Activated CD8-positive, alpha-beta memory T cell treated with anti-CD3 and anti-CD28 coated beads for 4 hours (primary cell): ENCODE measurements at places on chromosomes 5 and 9.

- DNase-seq, result no peak
Observed at GRCh38 chr9:73234008-73234360, 82.3 kb downstream of the ANXA1 start.

- no peak for DNase-seq
Observed at GRCh38 chr5:166618526-166618925, 1672.9 kb upstream of the WWC1 start.

- DNase-seq, result no peak
Observed at GRCh38 chr5:177610131-177610769, 10.3 kb downstream of the B4GALT7 start.

DNA sequence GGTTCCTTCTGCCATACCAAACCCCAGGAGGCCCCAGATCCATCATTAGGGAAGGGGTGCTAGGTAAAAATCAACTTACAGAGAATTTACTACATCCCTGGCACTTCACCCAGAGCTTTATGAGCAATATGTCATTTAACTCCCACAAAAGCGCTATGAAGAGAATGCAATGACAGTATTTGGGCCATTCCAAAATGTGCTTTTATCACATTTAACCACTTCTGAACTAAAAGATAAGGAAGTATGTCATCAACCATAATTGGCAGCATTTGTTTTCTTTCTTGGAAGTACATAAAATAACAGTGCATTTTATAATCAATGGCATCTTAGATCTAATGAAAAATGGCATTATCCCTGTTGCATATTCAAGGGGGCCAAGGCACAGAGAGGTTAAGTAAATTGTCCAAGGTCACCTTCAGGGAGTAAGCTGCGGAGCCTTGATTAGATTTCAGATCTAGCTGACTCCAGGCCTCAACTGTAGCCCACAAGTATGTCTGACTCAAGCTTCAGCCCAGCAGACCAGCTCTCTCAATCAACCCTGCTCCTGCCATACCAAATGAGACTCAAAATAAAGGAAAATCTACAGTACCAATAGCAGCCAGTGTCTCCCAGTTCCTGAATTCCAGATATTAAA lies 16.5 kb downstream of the SH3TC2 start:
- DNase-seq, result no peak

GRCh38 chr5:3339092-3339797 lies 256.4 kb upstream of the IRX1 start:
- DNase-seq, result no peak

DNA sequence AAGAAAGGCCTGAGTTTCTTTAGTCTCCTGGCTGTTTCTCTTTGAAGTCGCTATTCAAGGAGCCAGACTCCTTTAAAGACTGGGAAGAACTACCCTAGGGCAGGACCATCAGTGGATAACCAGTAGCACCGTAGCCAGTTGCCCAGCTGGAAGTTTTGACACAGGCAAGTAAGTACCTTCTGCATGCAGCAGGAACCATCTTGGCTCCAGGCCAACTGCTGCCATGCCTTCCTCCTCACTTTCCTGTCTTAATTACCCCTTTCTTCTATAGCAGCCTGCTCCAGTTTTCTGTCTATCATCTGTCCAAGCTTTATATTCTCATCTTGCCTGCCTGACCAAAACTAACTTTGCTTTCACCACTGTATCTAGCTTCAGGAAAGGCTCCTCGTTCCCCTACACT lies 149.7 kb upstream of the SV2C start:
- DNase-seq, result no peak

GRCh38 chr9:20650750-20651299 lies 28.5 kb upstream of the MLLT3 start:
- no peak for DNase-seq

GRCh38 chr9:98770717-98771116 lies 25.6 kb downstream of the ANKS6 start:
- DNase-seq, result no peak

DNA sequence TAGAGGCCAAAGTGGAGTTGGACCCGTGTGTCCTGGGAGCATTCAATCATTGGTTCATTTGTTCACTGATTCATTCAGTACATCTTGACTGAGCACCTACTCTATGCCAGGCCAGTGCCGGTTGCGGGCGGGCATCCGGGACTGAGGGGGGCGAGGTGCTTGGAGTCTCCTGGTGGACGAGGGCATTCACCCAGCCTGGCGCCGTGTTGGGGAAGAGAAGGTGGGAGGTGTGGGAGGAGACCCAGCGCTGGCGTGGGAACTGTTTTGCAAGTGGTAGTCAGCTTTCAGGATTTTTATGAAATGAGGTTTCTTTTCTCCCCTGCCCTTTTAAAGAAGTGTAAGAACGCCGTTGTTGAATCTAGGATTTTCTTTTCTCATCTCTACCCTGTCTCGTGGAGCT lies 37.2 kb downstream of the NCS1 start:
- no peak for DNase-seq

- DNase-seq, result no peak
Observed at GRCh38 chr5:145341842-145342241, 493.3 kb downstream of the PRELID2 start.

DNA sequence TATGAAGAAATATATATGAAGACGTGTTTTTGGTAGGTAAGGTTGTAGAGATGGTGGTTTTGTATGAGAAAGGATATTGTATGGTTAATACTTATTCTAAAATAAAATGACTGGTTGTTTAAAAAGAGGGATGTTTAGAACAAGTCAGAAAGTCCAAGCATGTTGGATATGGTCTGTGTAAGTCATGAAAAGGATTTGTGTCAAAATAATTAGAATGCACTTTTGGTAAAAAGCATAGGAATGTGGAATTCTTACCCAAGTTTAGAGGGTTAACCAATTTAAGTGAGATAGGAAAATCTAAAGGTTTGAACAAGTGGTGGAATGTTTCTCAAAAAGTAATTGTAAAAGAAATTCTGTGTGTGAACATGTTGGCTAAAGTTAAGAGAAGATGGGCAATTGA lies 1556.5 kb upstream of the C9orf72 start:
- DNase-seq, result no peak

DNA sequence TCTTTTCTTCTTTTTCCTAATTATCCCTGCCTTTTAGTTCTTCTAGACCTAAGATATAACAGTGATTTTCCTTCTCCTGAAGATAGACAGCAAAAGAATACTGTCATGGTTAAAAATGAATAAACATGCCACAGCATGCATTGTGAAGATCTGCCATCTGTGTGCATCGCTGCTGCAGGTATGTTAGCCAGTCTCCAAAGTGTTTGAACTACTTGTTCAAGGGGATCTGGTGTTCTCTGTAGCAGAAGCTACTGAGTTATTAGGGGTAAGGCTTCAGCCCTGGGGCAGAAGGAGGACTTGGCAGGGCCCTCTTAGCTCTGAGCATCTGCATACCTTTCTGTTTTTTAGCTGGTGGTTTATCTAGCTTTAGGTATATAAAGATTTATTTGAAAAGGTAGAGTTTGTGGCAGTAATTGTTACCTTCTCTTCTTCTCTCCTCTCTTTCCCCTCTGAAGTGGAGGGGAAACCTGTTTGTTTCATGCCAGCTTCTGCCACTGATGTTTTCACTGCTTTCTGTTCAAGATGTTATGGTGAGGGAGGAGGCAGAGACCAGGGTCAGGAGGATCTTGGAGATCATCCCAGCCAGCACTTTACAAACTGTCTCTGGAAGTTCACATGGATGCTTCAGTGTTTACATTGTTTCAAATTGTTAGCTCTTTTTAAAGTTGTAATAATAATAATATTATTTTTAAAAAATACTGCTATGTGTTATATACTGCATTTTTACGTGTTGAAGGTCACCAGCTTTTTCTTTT lies 25.2 kb downstream of the GALNT10 start:
- no peak for DNase-seq

GRCh38 chr5:60576425-60576824 lies 123.5 kb downstream of the DEPDC1B start:
- DNase-seq, result no peak

GRCh38 chr9:128082151-128082550 lies 14.1 kb downstream of the SLC25A25 start:
- no peak for DNase-seq

DNA sequence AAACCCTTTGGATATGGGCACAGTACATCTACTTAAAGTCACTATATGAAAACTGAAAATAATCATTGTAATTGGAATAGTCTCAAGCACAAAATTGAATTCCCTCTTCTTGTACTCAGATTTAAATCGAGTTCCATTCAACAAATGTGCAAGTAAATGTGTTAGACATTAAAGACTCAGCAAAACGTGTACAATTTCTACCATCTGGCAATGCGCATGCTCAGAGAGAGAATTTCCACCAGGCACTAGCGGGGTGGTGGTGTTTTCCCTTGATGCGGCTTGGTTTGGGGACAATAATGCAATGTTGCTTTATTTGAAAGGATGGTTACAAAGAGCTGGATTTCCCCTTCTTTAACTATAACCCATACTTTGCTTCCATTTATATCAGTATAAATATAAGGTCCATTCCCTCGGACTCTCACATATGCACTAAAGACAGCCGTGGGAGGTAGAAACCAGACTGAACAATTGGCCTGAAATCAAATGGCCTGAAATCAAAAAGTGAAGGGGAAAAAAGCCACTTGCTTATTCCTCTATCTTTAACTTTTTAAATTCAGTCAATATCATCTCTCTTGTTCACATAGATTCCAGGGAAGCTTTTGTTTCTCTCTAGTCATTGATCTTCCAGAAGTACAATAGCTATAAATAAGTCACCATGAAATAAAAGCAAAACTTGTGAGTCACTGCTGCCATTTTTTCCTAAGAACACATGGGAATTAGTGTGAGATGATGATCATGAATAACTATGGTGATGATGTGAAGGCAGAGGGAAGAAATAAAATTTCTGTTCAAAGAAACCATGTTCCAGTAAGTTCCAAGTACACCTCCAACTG lies 59.2 kb downstream of the ADAMTS12 start:
- DNase-seq, result no peak

GRCh38 chr9:101582553-101582952 lies 12.2 kb downstream of the PPP3R2 start:
- no peak for DNase-seq

- DNase-seq, result no peak
Observed at GRCh38 chr5:58582019-58582802, 664 bp upstream of the RAB3C start.

GRCh38 chr5:127040796-127041520 lies 10.6 kb upstream of the MARCHF3 start:
- no peak for DNase-seq

GRCh38 chr5:125377141-125377540 lies 630.7 kb upstream of the ZNF608 start:
- DNase-seq, result no peak

GRCh38 chr5:172403189-172403796 lies 51.0 kb downstream of the SH3PXD2B start:
- DNase-seq, result no peak

- DNase-seq, result no peak
Observed at GRCh38 chr9:84079994-84080393, 99.4 kb downstream of the RMI1 start.

- DNase-seq, result no peak
Observed at GRCh38 chr9:80552931-80553330, 981.2 kb downstream of the TLE4 start.

GRCh38 chr5:39624268-39624886 lies 199.6 kb upstream of the DAB2 start:
- no peak for DNase-seq

DNA sequence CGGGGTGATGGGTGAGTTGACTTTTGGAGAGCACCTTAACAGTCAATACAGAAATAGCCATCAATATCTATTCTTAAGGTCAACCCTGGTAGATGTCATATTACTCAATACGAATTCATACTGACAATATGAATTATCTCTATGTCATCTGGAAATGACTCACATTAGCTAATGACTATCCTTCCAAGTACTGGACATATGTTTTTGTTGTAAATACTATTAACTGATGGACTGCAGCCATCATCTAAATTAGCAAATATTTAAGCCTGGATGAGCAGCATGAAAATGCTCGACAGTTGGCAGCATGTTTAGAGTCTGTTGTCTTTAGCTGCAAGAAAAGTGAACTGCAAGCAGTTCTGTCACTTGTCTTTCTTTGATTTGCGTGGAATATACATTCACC lies 19.6 kb upstream of the ISOC1 start:
- no peak for DNase-seq

DNA sequence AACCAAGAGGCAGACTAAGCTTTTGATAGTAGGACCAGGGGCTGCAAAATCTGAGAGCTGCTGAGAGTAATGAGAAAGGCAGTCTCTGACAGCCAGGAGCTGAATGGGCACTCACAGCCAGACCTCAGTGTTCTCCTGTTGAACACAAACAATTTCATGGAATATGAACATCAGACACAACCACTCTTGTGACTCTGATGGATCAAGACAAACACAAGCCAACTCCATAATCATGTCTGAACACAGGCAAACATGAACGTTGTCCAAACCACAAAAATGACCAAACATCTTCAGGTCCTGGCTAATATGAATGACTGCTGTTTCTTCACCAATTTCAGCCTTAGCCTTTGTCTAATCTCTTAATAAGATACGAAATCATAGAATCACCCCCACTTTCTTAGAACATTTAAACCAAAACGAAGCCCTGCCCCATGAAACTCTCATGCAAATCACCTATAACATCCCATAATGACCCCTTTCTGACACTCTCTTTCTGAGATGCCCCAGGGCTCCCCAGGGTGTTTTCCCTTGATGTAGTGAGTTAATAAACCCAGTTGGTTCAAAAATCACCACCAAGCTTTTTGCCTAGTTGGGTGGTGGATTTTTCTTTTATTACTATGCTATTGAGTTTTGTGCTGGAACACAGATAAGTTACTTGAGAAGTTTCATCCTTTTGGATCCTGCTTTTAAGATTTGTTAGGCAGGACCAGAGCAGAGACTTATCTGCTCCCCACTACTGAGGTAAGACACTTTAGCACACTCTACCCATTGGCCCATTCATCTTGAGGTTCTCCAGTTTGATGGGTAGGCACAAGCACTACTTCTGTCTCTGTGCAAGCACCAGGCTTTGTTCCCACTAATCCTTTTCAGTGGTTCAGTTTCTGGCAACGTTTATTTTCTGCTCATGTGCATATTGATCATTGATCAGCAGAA lies 5.9 kb upstream of the ERAP2 start:
- no peak for DNase-seq

GRCh38 chr5:104800440-104801048 lies 1238.0 kb upstream of the NUDT12 start:
- DNase-seq, result no peak

GRCh38 chr5:110865400-110866094 lies 126.7 kb downstream of the SLC25A46 start:
- no peak for DNase-seq

DNA sequence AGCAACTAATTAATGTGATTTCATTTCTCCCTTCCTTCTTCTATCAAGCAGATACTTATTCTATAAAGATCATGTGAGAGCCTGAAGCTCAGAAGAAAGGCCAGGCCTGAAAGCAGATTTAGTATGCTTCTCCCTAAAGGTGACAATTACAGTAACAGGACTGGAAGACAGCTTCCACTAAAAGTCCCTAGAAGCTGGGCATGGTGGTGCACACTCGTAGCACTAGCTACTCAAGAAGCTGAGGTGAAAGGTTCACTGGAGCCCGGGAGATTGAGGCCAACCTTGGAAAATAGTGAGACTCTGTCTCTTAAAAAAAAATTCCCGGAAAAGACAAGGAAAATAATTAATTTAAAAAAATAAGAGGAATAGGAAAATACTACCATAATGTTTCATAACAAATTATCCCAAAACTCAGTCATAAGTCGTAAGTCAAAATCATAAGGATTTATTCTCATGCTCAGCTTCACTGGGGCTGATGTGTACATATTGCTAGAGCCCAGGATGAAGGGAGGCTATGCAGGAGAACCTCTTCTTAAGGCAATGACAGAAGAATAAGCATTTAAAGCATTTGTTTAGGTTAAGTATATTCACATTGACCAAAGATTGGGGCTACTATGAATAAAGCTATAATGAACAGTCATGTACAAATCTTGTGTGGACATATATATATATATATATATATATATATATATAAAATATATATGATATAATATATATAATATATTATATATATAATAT lies 210.8 kb upstream of the SMARCA2 start:
- no peak for DNase-seq

GRCh38 chr5:97094579-97095317 lies 47.7 kb downstream of the LIX1 start:
- DNase-seq, result no peak
